ENCODE measurements at places on chromosomes 11 and 22. TPM values are rescaled to one million over a fixed set of nuclear protein-coding genes. Genes with fewer than 3 reads are reported as not detected.

The FERMT3 gene
- 25.8 TPM for total RNA-seq

The KCNK7 gene
- 0.31 TPM for total RNA-seq

The MYRF gene
- 4.0 TPM for total RNA-seq

The ABCC8 gene
- total RNA-seq = 0.99 TPM

The PGM2L1 gene
- 3.1 TPM for total RNA-seq

The UBQLNL gene
- 0.16 TPM for total RNA-seq

The GPR83 gene
- total RNA-seq = 0.32 TPM

The RIMBP3B gene
- total RNA-seq = 0.06 TPM

- no peak for DNase-seq
Observed at GRCh38 chr22:27564806-27565205, 236.8 kb downstream of the MN1 start.

DNA sequence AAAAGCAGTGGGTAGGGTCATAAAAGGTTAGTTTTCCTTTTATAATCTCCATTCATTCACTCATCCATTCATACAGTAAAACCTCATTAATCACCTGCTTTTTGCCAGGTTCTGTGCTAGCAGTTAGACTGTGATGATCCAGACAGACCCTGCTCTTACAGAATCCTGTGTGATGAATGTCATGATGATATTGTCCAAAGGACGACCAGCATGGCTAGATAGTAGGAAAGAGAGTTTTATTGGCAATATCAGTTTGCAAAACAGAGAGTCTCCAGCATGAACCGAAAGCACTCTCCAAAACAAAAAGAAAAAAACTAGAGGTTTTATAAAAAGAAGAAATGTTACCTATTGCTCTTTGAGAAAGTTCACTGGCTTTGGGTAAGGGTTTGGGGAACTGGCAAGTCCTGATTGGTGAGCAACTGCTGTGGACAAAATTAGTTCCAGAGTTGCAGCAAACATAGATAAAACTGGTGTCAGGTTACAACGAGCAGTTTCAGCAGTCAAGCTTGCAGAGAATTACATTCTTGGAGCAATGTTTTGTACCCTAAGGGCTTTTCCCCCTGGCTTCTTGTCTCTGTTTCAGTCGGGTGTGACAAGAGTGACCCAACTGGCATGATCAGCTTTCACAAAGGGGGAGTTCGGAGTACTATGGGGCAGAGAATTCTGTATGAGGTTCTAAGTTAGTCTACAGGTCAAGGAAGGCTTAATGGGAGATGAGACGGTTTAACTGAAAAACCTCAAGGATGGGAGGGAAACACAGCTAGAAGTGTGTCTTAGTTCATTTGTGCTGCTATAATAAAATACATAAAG is 58.3 kb downstream of the HSD17B12 start:
- DNase-seq = no peak

DNA sequence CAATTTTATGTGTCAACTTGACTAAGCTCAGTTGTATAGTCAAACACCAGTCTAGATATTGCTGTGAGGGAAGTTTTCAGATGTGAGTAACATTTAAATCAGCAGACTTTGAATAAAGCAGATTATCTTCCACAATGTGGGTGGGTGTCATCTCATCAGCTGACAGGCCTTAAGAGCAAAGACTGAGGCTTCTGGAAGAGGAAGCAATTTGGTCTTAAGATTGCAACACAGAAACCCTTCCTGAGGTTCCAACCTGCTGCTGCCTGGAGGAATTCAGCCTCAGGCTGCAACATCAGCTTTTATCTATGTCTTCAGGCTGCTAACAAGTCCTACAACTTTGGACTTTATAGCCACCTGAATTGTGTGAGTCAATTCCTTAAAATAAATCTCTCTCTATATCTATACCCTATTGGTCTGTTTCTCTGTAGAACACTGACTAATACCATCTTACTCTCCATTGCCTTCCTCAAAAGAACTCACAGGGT is 277.2 kb upstream of the PLET1 start:
- DNase-seq = no peak

- no peak for DNase-seq
Observed at GRCh38 chr11:117950301-117950700, 21.1 kb upstream of the TMPRSS13 start.

- no peak for DNase-seq
Observed at GRCh38 chr11:45362636-45363035, 76.5 kb upstream of the SYT13 start.

GRCh38 chr22:28017859-28018258 is 98.8 kb upstream of the PITPNB start:
- DNase-seq = no peak

DNA sequence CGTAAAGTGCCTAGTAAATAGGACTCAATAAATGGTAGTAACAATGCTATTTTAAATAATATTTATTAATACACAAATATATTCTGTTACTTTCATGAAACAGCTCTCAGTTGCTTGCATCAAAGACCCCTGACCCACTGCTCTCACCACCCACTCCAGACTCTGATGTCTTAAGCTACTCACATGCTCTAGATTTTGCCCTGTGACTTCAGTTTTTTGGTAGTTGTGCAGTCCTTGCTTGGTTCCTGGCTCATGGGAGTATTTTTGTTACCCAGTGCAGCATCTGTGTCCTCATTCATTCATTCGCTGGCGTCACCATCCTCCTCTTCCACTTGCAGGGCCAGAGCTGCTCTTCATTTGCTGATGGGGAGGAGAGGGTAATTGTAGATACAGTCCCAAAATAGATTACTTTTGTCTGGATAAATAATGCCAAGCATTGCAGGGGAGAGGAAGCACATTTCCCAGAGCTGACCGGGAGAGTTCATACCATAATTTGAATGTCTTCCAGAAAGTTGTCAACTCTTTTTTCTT is 12.7 kb downstream of the MRPL48 start:
- no peak for DNase-seq

DNA sequence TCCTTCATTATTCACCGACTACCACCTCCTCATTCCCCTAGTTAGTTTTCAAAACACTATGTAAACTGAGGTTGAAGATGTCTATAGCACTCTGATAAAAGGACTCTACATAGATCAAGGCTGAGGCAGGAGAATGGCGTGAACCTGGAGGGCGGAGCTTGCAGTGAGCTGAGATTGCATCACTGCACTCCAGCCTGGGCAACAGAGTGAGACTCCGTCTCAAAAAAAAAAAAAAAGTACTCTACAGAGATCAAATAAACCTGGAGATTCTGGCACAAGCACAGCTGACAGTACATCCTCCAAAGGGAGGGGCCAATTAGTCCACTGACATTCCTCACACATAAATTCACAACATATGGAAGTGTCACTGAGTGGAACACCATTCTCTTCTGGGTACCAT is 31.0 kb downstream of the TSG101 start:
- no peak for DNase-seq

DNA sequence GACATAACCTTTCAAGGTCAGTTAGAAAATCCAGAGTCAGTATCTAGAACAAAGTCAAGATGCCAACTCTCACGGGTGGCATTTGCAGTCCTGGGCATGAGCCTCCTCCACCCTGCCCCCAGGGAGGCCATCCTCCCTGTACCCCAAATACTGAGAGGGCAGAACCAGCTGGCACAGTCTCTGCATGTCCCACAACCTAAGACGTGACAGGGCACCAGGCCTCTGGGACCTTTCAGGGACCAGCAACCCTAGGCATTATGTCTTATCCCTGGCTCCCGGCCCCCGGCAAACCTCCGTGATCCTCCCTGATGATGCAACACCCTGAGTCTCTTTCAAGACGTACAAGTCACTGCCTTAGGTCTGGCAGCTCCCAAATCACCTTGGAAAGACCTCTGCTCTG is 2.0 kb downstream of the MB start:
- no peak for DNase-seq

- DNase-seq = no peak
Observed at GRCh38 chr11:78532991-78533390, 41.7 kb downstream of the NARS2 start.

GRCh38 chr11:76614471-76615179 is 55.9 kb downstream of the LRRC32 start:
- DNase-seq = peak; percentile 84
